ENCODE measurements at places on chromosomes 2 and 18. TPM values are rescaled to one million over a fixed set of nuclear protein-coding genes. Genes with fewer than 3 reads are reported as not detected.
A peak's percentile ranks its signal among the peaks of the same experiment; 100 is the strongest.

ARMC9 gene
- polyA plus RNA-seq: 38.5 TPM

ZNF385B gene
- polyA plus RNA-seq: 0.16 TPM

KIAA2012 gene
- 0.11 TPM for polyA plus RNA-seq

DNA sequence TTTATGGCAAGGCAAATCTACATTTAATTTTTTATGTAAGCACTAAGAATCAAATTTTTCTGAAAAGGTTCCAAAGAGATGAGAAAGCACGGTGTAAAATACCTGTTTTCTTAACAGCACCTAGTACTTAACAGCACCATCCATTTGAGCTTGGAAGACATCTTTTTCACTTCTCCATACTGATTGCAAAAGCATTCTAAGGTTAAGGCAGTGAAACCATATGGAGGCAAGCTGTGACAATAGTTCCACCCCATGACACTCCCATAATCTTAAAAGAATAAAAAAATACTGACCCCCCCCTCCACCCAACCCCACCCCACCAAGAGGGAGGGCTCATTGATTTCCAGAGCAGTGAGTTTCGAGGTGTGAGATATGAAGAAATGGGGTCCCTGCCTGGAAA is 60.6 kb downstream of the ZCCHC2 start:
- DNase-seq: no peak

DNA sequence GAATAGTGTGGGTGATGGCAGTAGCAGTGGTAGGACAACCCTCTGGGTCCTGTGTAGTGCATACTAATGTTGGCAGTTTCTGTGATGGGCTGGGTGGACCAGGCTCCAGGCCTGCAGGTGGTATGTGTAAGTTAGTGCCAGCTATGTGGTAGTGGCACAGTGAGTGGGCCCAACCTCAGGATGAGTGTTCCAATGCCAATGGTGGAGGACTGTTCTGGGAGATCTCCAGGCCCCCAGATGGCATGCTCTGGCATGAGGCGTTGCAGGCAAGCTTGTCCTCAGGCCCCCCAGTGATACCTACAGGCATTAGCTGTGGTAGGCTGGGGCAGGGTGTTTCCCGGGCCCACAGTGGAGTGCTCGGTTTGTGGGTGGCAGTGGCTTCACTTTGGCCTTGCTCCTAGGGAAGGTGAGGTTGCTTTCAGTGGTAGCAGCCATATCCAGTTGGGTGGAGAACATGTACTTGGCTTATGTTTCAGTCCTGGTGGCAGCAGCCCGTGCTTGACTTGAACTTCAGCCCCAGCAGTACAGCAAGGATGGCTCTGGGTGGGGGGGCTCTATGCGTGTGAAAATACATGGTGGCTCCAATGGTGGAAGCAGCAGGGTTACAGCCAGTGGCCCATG is 32.4 kb downstream of the TEX51 start:
- DNase-seq: no peak

GRCh38 chr2:136281281-136282114 is 163.5 kb upstream of the CXCR4 start:
- DNase-seq: peak; percentile 62

GRCh38 chr2:38423763-38424162 is 46.7 kb upstream of the ATL2 start:
- no peak for DNase-seq

DNA sequence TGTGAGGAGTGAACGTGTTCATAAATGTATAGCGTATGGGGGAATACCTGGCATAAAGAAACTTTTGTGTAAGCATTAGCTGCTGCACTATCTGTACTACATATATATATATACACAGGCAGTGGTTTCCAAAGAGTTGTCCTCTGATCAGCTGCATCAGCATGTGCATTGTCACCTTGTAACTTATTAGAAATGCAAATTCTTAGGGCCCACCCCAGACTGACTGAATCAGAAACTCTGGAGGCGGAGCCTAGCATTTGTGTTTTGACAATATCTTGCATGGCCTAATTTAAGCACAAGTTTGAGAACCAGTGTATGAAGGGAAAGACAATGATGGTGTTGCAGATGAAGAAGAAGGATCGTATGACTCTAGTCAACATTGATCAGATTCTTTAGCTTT is 299.5 kb downstream of the CCDC102B start:
- DNase-seq: no peak

- no peak for DNase-seq
Measured at GRCh38 chr2:128573116-128573515, 254.4 kb upstream of the HS6ST1 start.

DNA sequence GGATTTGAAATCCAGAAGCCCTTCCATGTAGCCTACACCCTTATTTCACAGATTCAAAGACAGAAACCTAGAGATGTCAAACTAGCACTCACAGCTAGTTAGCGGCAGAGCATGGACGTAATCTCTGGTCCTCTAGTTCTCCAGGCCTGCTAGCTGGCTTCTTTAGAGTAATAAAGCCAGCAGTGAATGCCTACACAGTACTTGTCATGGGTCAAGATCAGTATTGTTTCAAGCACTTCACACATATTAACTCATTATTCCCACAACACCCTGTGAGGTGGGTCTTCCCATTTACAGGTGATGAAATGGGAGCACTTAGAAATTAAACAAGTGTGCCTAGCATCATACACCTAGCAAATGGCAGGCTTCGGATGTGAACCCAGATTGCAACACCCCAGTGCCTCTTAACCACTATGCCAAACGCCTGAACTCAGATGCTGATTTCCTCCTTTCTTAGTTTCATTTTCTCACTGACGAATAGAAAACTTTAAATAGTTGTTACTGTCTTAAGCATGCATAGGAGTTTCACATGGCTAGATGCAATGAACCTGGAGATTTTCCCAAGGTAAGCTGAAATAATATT is 14.5 kb upstream of the ZBTB14 start:
- no peak for DNase-seq

DNA sequence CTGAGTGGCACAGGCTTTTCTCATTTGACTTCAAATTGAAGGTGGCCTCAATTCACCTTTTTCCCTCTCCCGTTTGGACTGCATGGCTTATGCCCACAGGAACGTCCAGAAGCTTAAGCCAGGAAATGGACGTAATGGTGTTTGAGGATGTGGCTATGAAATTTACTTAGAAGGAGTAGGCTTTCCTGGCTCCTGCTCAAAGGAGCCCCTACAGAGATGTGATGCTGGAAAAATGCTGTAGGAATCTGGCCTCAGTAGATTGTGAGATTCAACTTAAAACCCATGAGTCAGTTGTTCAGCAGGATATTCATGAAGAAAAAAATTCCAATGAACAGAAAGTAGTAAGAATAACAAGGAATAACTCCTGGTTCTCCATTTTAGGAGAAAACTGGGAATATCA is 129.0 kb downstream of the ICOS start:
- no peak for DNase-seq

DNA sequence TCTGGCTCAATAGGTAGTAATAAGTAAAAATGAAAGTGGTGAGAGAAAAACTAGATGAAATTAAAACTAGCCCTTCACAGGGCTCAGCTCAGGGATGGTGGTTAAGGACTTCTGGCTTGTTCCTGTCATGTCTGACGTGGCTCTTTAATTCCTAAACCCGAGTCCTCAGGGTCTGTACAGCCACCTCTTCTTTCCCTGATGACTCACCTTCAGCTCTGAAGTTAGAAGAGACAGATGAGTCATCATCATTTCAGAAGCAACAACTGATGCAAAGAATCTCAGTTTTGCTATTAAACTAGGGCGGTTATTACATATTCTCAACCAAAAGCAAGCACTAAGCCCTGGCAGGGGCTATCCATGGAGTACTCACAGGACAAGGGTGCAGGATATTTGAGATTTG is 24.0 kb upstream of the ITGB6 start:
- DNase-seq: no peak

Data from SK-N-SH (cell line).